Esophagus mucosa (tissue), 1 donor: ENCODE measurements at places on chromosomes 2 and 18. TPM values are rescaled to one million over a fixed set of nuclear protein-coding genes. Genes with fewer than 3 reads are reported as not detected.

MYCN gene
- 0.20 TPM for total RNA-seq

DQX1 gene
- total RNA-seq: 5.6 TPM

- no peak for ATAC-seq
Measured at GRCh38 chr2:105723431-105723830, 21.3 kb upstream of the NCK2 start.

DNA sequence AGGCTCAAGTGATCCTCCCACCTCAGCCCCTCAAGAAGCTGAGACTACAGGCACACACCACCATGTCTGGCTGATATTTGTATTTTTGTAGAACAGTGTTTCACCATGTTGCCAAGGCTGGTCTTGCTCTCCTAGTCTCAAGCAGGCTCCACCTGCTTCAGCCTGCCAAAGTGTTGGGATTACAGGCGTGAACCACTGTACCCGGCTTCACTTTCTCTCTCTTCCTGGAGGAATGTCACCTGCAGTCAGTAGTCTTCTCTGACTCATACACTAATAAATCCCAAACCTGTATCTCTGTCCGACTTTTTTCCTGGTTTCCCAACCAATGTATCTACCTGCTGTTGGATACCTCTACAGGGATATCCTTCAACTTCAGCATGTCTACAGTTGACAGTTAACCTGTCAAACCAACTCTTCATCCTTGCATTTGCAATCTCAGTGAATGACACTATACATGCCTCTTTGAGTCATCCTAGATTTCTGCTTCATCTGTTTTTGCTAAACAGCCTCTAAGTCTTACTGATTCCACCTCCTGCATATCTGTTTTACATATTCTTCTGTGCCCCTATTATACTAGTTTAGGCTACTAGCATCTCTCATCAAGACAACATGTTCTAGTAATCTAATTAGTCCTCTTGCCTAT, 54.5 kb downstream of the RBBP8 start:
- peak; percentile 66 for ATAC-seq

DNA sequence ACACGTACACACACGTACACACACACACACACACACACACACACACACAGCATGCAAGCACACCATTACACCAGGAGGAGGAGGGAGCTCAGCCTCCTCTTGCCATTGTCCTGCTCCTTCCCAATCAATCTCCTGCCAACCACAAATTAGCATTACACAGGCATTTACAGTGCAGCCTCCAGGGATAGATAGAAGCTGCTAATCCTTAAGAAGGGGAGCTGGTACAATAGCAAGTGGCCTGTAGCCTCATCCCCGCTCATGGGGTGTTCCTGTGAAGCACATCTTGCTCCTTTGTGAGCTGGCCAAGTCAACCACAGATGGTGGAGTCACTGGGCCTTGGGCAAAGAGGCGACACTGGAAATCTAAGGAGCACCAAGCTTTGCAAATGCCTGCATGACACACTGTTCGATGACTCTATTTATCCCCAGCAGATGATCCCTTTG, 110.3 kb upstream of the PKDCC start:
- no peak for ATAC-seq

DNA sequence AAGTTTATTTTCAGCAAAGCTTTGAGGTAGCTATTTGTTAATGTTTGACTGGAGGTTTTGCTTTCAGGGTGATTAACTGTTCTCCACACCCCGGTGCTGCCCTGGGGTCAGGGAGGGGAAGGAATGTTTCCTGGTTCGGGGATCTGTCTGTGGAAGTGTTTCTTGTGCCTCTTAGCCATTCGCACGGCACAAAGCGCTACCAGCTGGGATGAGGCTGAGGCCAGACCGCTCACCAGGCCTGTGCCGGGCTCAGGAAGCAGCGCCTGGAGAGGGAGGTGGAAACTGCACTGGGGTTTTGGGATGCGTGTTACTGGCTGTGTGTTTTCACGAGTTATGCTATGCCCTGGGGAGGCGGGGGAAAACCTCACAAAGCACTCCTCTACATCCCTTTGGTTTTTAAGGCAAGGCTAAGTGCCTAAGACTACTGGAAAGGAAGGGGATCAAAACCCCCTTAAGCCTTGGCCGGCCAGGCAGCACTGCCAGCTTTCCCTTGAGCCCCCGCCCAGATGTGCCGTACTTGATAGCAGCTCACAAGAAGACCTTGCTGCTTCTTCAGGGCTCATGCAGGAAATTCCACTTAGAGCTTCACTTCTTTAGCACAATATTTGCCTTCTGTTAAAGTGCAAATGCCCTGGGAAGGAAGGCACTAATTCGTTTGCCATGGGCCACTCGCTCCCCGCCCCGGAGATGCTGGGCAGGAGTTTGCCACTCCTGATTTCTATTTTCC, 65.7 kb upstream of the CNGA3 start:
- ATAC-seq: peak; percentile 89

DNA sequence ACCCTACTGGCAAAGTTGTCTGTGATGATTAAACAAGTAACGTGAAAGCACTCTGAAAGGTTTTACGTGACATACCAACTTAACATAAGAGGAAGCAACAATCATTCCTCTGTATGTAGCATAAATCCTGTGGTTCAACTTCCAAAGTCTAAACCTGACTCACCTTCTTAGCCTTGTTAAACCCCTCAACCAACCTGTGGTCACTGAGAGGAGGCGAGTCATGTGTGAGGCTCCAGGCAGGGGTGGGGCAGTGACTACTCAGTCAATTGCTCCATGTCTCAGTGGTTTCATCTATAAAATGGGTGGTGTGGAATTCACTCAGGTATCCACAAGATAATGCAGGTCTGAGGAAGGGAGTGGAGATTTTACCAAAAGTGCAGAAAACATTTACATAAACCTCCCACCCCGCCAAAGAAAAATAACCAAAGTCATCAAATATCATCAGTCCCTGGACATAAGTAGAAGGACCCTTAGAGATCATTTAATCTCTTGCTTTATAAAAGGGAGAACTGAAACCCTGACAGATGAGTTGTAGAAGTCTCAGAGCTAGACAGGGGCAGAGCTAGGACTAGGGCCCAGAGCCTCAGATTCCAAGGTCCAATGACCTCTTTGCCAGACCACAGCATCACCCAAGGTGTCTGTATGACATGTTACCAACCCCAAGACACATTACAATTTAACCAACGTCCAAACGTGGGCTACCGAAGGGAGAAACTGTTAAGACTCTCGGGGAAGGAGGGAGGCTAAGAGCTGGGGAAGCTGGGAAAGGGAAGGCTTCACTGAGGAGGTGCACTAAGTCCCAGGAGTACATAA, 3.7 kb upstream of the PCBP1 start:
- ATAC-seq: peak; percentile 71

DNA sequence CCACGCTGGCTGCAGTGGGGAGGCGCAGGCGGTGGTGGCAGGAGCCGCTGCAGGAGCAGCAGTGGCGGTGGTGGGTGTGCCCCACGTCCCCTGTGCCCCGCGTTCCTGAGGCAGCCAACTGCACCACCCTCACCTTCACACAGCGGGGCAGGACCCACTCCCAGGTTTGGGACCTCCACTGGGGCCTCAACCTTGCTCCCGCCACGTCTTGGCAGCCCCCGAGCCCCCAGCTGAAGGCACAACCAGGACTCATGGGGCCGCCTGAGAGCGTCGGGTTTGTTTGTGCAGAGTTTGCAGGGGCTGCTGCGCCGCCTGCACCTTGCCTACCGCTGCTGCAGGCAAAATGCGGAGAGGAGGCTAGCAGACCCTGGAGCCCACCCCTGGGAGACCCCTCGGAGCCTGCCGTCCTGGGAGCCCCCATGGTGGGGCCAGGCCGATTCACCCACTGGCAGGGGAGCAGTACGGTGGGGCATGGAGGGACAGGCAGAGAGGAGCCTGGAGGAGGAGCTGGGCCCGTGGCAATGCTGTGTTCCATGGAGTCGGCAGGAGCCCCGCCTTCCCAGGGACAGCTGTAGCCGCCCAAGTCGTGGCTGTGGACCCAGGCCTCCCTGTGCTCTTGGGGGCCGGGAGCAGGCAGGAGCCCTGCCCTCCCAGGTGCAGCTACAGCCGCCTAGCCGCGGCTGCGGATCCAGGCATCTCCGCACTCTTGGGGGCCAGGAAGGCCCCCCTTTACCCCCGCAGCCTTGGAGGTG, 14.7 kb upstream of the EML6 start:
- peak; percentile 76 for ATAC-seq

DNA sequence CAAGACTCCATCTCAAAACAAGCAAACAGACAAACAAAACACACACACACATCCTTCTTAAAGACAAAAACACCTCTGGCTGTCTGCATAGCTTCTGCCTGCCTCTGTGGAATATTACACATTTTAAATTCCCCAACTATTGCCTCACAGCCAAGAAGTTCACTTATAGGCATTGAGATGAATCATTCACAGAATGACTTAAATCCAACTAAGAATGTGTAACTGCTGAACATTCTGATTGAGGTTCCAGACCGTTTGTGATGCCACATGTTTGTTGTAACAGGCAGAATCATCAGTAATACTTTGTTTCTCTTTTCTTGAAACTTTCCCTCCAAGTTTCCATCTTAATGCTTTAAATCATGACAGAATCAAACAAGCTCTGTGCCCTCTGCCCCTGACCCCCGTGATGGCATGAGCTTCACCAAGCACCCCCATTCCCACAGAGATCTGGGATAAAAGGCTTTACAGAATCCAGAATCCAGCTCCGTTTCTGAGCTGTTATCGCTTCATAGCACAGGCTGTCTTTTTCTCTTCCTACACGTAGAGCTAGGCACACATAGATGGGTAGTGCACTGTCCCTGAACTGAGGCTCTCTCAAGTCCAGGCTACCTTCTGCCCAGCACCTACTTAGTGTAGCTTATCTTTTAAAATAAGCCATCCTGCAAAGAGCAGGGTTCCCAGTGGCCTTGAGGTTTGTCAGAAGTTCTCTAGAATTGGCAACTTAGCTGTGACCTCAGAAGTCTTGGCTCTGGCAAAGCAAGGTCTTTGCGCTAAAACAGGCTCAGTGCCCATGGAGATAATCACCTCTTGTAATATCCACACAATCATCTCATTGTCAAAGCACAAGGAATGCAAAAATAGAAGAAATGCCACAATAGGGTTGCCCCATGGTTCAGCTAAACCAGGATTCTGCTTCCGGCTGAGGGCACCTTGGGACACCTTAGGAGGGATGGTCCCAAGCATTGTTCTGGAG, 32.9 kb downstream of the EPAS1 start:
- ATAC-seq: peak; percentile 46

- no peak for ATAC-seq
Measured at GRCh38 chr2:1816414-1816911, 72.1 kb upstream of the PXDN start.

DNA sequence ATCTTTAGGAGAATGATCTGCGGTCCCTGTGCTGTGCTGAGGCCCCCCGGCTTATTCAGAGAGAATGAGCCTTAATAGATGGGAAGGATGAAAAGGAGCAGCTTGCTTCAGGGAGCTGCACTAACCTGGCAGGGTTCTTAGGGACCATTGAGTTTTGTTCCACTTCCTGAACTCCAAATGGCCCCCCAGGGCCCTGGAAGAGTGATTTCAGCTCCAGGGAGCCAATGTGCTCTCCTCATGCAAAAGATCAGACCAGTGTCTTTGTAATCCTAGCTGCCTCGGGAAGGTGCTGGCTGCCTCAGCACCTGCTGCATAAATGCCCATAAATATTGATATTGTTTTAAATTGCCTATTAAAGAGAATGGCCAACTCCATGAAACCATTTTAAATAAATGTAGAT, 210.2 kb downstream of the NCK2 start:
- ATAC-seq: no peak
